ENCODE measurements at places on chromosomes 6 and 20.

- DNase-seq = no peak
These were observed 26.5 kb downstream of the CD109 start for GRCh38 chr6:73722318-73723060.

DNA sequence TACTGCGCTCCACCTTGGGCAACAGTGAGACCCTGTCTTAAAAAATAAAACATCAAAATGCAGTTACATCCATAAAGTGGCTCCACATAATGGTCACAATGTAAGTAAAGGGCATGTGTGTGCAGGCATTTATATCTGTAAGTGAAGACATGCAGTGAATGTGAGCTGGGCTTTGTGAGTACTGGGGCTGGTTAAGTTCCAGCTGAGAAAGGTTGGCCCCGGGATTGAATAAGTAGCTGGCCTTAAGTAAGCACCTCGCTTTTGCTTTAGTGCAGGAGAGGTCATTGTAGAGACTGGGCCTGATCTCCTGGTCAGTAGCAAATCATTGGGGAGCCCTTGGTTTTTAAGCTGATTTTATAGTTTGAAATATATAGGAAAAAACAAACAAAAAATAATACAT, 8.0 kb downstream of the QKI start:
- DNase-seq = no peak

DNA sequence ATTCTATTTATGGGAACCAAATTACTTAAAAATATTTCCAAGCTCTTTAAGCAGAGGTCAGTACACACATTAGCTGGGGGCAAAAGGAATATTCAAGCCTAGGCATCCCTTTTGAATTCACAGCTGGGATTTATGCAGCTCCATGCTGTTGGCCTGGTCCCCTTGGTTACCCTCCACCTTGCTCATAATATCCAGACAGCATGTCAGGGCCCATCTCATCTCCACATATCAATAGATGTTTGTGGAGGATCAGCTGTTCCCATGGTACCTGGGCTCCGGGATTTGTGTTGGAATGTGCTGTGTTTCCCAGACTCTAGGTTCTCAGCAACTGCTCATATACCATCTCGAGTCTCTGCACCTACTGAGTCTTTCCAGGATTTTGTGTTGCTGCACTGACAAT, 534.8 kb downstream of the BMP2 start:
- DNase-seq = no peak

- no peak for DNase-seq
These were observed 109.9 kb downstream of the TMEM242 start for GRCh38 chr6:157213426-157213825.

DNA sequence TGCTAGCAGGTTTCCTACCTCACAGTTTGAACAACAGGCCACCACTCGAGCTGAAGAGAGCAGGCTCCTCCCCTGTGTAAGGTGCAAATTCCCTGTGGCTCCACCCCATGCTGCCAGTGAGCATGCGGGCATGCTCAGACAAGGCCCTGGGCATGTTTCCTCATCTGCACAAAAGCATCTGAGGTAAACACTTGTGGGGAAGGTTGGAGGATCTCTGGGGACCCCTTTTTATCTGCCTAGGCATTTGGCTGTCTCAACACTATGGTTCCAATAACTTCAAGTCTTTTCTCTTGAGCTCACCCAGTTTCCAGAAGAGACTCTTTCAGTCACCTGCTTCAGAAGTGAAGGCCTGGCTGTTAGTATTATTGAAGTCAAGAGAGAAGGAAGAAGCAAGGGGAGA, 9.4 kb downstream of the C6orf58 start:
- no peak for DNase-seq

DNA sequence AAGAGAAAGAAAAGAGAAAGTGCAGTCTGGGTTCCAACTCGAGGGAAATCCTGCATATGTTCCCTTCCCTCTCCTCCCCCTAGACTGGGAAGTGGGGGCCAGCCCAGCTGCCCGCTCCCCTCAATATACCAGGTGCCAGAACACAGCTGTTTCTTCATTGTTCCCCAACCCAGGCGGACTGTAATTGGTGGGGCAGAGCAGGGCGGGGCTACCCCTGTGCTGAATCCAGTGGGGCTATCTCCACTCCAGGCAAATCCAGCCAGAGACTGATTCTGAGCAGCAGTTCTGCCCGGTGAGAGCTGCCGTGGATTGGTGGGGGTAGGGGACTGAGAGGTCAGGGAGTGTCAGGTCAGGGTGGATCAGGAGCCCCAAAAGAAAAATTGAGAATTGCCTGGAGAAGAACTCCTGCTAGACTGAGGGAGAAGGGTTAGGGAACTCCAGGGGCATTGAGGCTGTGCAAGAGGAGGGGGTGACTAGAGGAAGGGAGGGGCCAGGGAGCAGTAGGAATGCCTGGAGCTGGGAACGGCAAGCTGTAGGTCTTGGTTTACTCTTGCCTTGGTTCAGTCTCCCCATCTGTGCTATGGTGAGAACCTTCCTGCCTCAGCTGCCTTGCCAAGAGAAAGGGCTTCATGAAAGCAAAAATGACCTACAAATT, at the start of gene MYMX:
Gene MYMX, plus strand, starts transcription at position 250 of the 655 bp plus-strand sequence. CDS start 546 bp downstream, outside the sequence.
- peak; percentile 25 for DNase-seq

GRCh38 chr6:41027799-41028560, 11.0 kb downstream of the UNC5CL start:
- peak; percentile 94 for DNase-seq

DNA sequence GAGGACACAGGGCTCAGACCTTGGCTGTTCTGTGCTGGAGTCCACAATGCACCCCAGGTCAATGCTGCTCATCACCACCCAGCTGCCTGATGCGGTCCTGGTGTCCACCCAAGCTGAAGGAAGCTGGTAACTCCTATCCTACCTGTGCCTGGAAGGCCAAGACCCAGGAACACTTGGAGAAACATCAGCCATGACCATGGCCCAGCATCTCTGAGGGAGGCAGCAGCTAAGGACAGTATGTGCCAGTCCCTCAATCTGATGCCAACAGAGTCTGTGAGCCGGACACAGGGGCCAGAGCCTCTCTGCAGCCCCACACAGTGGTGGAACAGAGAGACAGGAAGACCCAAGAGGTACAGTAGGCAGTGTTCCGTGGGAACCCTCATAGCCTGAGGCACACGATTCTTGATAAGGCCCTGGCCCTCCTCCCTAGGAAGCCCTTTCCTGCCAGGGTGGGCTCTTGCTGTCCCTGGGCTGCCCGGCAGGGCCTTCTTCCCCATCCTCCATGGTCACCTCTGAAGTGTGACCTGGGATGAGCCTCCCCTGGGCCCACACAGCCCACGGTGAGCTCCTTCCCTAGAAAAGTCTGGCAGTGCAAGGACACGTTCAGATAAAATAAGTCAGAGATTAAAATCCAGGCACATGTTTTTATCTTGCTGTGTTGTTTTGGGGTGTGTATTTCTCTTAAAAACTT, 170.7 kb downstream of the THBS2 start:
- DNase-seq = no peak

- no peak for DNase-seq
These were observed 46.7 kb downstream of the DOP1A start for GRCh38 chr6:83114164-83114563.

- no peak for DNase-seq
These were observed 3.4 kb downstream of the LY86 start for GRCh38 chr6:6591778-6592465.

DNA sequence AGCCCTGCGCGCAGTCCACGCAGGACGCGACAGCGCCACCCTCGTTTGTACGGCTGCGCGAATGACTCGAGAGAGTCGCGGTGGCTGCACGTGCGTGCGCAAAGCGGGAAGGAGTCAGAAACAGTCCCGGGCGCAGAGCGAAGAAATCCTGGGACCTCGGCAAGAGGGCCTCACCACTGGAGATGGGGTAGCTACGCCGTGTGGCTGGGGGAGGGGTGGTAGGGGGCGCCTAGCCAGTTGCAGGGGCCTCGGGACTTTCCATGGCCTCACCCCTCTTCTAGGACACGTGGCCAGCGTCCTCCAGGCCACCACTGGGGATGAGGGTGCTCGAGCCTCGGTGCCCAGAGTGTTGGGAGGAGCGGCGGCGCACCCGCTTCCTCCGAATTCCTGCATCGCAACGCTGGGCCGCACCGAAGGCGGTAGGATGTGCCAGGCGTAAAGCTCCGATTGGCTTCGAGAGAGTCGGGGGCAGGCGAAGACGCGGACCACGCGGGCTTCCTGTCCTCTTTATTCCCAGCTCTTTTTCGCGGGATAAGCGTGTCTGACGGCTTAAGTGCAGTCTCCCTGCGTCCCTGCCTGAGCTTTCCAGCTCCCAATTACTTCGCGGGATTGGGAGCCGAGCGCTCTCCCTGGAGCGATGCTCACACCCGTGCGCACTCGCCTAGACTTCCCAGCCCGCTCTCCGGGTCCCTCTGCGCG, 38.7 kb downstream of the NCR2 start:
- DNase-seq = peak; percentile 53

DNA sequence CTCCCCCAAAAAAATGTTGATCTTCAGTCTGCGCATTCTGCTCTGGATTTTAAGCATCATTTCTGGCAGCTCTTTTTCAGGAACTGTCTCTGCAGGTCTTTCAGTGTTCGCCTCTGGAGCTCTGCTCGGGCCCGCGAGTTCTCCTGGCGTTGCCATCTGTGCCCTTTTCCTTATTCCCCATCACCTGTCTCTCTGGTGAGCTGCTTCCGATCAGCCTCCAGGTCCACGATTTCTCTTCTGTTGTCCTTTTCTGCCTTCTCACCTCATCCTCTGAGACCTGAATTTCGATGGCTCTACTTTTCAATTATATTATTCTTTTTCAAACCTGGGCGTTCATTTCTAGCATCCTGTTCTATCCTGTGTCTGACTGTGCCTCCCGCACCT, 590 bp upstream of the MAP1LC3A start:
- DNase-seq = no peak

DNA sequence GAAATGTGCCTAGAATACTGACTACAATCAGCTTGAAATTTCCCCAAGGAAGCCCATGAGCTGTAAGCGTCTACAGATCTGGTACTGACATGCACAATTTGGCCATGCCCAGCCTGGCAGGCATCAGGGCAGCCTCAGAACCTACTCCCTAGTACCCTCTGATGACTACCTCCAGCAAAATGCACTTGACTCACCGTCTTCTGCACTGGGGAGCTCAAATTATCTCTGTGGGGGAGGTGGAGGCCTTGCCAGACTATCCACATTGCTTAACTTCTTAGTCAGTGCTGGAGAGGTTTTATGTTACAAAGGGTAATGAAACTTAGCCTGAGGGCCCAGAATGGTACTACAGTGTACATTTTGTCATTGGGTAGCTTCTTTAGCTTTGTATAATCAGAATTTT, 126.0 kb upstream of the ADGRF1 start:
- DNase-seq = no peak

DNA sequence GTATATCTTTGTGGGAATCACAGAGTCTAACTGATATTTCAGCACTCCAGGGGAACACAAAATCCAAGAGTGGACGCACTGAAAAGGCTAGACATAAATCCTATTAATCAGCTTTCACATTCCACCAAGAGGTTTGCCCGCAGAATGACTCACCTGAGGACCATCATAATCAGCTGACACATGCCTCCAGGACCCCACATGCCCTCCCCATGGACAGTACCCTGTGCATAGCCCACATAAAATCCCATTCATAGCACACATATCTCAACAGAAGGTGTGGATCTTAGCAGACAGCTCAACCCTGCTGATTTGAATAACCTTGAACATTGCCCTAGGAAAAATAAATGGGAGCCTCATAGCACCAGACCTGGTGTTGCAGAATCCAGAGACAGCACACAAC, 246.8 kb upstream of the TENT5A start:
- DNase-seq = no peak

DNA sequence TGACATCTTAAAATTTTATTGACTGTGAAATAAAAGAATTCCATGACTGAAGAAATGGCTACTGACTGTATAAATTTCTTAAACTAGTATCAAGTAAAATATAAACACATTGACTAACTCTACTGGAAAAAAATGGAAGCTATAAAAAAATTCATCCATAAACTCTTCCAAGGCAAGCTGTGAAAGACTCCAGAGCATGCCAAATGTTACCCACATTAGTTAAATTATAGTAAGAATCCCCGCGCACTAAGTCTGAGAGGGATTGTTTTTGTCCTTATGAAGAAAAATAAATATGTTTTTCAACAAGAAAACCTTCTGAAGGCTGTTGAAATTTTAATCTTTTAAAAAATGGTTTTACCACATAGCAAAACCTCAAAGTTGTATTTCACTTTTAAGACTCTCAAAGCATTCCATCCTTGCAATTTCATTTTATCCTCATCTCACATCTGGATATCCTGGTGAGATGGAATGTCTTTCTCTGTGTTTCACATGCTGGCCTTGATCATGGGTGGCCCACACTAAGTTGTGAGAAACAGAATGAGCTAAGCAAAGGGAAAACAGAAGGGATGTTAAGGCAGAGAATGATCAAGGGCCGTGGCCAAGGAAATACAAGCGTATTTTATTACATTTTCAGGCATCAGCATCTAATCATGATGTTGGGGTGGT, 732.5 kb downstream of the KIF16B start:
- DNase-seq = no peak

- DNase-seq = no peak
These were observed 14.6 kb downstream of the DEF6 start for GRCh38 chr6:35312076-35312800.

GRCh38 chr20:41248368-41249024, 69.0 kb downstream of the ZHX3 start:
- no peak for DNase-seq

DNA sequence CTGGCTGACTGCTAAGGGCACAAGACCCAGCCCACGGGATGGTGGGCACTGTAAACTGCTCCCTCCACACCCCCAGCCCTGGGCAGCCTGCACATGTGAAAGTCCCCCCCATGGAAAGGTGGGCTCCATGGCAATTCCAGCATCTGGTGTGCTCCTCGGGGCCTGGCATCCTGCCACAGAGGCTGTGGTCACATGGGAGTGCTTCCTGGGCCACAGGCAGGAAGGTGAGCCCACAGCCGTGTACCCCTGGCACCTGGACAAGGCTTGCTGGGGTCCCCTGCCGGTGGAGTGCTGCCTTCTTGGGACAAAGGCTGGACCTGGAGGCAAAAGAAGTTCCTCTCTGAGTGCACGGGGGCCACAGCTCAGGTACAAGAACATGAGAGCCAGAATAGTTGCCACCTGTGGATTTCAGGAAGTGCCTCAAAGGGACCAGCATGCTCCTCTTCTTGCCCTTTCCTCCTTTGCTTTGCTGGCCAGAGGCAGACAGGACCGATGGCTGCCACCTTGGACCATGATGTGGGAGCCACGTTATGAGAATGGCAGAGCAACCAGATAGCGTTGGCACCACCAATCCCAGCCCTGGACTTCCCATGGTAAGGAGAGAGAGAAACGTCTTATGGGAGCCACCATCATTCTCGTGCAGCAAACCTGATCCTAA, 120.2 kb upstream of the MLN start:
- no peak for DNase-seq

DNA sequence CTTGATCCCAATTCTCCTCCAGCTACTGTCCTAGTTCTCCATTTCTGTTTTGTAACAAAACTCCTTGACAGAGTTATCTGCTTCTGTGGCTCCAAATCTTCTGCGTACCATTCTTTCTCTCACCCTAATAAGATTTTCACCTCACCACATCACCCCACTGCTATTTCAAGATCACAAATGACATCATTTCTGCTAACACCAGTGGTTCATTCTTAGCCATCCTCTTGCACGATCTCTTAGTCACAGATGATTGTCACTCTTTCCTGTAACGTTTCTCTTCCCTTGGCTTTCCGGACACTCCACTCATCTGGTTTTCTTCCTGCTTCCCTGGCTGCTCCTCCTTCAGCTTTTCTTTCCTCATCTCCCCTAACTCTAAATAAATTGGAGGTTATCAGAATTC, 56.8 kb upstream of the FABP7 start:
- no peak for DNase-seq

- no peak for DNase-seq
These were observed 30.4 kb downstream of the KCNQ5 start for GRCh38 chr6:72651967-72652956.

Data from nephron progenitor cell (in vitro differentiated cells).